ENCODE measurements at places on chromosomes 2 and 18.

- DNase-seq: no peak
Observed at GRCh38 chr2:203407496-203407895, 79.3 kb downstream of the ABI2 start.

DNA sequence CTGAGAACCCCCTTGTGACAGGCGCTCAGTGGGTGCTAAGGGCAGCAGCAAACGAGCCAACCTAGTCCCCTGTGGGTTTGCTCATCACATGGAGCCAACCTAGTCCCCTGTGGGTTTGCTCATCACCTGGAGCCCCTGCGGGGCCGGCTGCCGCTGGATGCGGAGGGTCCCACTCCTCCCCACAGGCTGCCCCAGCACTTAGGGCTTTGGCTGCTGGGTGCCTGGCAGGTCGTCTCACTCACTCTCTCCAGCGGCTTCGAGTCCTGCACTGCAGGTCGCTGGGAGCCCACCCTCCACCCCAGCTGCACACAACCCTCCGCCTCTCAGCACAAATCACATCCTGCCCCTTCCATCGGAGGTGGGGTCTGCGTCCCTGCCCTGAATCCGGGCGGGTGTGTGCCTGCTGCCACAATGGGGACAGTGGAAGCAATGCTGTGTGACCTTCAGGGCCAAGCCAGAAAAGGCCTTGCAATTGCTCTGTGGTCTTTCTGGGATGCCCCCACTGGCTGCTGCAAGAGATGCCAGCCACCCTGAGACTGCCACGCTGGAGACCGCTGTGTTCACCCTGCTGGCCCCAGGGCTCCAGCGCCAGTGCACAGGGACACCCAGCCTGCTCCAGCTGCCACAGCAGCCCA lies 248.1 kb upstream of the SALL3 start:
- DNase-seq: no peak

DNA sequence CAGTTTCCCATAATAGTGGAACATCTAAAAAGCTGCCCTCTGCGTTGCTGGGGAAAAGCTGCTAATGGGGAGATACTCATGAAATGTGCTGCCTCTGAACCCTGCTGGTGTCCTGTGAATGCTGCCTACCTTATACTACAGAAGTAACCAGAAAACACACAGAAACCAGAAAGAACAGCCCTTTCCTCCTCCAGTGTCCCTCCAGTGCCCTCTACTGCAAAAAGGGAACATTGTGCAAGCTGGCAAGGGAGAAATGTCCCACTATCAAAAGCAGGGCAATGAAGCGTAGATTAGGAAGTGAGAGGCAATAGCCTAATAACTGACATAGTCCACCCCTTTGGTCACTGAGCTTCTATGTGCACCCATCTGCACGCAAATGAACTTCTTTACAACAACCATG lies 162.7 kb upstream of the ETAA1 start:
- DNase-seq: no peak

DNA sequence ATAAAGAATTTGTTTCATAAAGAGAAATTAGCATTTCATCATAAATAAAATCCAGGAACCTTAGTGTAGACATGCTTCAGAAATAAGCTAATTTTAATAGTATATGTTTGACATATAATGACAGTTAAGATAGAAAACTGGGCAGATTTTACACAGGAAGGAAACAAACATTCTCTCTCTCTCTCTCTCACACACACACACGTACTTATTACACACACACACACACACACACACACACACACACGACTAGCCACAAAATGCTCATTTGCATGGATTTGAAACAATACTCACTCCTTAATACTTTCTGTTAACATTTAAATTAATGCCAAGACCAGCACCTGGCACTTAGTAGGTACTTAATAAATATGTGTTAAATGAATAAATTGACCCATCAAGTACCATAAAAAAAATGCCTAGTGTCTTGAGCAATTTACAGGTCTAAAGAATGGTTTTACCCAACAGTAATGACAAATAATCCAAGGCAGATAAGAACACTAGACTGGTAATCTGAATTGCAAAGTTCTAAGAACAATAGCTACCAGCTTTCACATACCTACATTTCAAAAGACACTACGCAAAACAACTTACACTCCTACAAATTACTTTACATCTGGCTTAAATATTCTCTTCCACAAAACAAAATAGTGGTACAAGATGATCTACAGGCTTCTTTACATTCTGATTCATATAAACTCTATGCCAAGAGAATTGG lies 2.9 kb upstream of the GALNT3 start:
- DNase-seq: no peak

DNA sequence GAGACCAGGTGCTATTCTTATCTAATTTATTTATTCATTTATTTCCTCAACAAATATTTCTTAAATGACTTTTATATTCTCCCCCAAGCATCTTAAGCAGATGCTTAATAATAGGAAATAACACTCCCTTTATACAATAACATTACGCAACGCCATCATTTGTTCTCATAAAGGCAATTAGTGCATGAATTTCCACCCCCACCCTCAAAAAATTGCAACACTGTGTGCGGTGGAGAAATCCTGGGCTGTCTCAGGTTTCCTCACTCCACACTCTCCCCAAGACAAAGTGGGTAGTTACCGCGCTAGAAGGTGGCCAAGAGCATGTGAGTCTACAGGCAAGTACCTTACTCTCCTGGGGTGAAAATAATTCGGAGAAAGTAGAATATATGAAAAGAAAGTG lies 37.0 kb upstream of the CTDP1 start:
- DNase-seq: no peak

DNA sequence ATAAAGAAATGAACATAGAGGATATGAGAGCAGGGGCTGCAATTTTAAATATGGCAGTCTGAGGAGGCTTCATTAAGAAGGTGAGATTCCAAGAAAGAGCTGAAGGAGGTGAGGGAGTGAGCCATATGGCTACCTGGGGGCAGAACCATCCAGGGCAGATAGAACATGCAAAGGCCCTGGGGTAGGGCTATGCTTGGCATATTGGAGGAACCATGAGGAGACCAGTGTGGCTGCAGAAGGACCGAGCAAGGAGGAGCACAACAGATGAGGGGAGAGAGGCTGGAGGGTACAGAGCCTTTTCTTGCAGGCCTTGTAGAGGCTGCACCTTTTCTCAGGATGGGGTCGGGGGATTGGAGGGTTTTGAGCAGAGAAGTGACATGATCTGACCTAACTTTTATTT lies 69.5 kb upstream of the GATA6 start:
- DNase-seq: no peak

DNA sequence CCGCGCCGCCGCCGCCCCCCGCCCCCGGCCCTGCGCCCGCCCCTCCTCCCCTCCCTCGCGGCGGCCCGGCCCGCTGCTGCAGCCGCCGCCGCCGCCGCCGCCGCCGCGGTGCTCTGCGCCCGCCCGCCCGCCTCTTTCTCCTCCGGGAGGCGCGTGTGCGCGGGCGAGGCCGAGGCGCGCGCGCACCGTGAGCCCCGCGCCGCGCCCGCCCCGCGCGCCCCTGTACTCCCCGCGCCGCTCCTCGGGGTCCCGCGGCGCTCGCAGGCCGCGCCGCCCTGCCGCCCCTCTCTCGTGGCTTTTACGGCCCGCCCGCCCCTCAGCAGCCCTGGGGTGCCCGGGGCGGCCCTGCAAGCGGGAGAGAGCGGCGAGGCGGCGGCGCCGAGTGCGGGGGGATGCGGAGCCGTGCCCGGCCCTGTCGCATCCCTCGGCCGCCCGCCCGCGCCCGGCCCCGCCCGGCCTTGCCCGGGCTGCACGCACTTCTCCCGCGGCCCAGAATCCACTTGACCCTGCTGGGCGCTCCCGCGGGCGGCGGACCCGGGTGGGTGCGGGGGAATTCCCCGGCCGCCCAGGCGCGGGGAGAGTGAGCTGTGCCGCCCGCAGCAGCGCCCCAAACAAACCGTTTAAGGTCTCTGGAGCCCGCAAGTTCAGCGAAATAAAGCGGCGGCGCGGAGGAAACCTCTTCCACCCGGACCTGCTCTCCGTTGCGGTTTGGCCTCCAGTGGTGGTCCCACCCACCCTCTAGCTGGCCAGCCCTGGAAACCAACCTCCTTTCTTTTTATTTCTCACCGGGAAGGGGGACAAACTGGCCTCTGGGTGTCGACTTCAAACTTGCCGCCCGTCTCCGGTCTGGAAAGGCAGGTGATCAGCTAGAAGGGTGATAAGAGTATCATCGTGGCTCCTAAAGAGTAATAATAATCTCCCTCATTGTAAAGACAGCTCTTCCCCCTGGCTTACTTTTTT lies 37.4 kb downstream of the AFF3 start:
- no peak for DNase-seq

- DNase-seq: no peak
Observed at GRCh38 chr2:181231151-181231550, 226.0 kb upstream of the ITGA4 start.

- DNase-seq: no peak
Observed at GRCh38 chr2:177550264-177551200, 158.0 kb downstream of the AGPS start.

DNA sequence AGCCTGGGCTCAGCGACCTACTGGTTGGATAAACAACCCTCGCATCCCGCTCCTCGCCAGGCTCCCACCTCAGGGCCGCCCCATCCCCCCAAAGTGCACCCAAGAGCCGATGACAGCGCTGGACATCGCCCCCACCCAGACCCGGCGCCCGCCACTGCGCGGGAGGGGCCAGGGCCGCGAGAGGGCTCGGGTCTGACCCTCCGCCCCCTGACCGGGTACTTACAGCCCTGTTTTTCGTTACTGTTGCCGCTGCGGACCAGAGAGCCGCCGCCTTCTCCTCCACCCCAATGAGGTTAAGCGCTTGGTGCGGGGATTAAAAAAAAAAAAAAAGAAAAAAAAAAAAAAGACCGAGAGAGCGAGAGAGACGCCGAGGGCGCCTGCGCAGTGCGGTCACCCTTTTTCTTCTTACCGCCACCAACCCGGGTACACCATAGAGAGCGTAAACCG lies at the start of gene CLASP1:
TSS of gene CLASP1 (minus strand) at position 314 of the 447 bp plus-strand sequence. CDS start 43,567 bp downstream, outside the sequence.
- DNase-seq: peak; percentile 53

GRCh38 chr18:10526561-10526949 lies 728 bp downstream of the NAPG start:
- DNase-seq: no peak

GRCh38 chr2:17878281-17879136 lies at the start of gene KCNS3:
TSS of gene KCNS3 (plus strand) at chr2:17878667. CDS start at chr2:17931009, 52,342 bp downstream.
- DNase-seq: no peak

GRCh38 chr2:120307482-120307881 lies 38.5 kb upstream of the INHBB start:
- DNase-seq: no peak

GRCh38 chr2:64989982-64990614 lies 899 bp downstream of the SLC1A4 start:
- DNase-seq: no peak

DNA sequence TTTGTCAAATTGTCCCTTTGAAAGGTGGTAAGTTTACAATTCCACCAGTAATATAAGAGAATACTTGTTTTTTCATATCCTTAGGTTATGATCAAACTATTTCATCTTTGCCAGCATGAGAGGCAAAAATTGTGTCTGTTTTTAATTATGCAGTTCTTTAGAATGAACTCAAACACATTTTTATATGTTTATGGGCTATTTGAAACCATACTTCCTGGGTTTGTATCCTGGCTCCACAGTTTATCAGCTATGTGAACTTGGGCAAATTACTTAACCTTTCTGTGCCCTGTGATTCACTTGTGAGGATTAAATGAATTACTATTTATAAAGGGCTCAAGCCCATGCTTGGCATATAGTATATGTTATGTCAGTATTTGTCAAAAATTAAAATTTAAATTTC lies 109.4 kb downstream of the TANC1 start:
- DNase-seq: no peak

- no peak for DNase-seq
Observed at GRCh38 chr2:207434306-207434705, 95.5 kb upstream of the CREB1 start.

- DNase-seq: no peak
Observed at GRCh38 chr18:74376523-74376922, 60.9 kb downstream of the C18orf63 start.

DNA sequence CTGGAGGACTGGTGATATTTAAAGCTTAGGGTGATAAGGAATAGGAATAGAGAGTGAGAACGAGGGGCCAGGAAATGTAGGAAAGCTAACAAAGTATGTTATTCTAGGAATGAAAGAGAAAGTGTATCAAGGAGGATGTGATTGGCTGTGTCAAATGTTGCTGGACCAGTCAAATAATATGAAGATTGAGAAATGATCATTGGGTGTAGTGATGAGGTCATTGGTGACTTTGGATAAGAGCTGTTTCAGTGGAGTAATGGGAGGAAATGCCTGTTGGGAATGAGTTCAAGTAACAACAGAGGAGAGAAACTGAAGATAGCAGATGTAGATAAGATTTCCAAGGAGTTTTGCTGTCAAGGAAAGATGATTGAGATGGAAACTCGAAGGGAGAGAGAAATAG lies 74.4 kb downstream of the UBE2E3 start:
- no peak for DNase-seq

DNA sequence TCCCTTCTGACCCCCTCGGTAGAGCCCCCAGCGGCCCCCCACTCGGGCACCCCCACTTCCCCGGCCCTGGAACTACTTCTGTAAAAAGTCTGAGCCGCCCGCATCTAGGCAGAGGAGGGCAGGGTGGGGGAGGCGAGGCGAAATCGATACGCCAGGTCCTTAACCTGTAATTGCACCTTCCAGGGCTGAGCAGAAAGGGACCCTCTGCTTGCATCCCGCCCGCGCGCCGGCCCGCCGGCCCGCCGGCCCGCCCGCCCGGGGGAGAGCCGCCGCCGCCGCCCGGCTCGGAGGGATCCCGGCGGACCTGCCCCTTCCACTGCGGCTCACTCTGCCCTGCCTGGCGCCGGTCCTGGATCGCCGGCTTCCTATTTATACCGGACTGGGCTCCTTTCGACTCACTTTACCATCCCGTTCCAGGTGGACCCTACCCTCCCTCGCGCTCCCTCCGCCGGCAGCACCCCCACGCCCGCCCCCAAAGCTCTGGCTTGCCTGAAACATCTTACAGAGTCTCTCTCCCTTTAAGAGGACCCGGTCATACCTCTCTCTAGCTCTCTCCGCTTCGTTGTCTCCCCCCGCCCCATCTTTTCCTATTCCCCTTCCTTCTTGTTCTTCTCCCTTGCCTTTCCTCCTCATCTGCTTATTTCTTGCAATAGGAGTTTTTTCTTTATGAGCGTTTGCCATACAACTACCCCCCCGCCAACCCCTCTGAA lies 797 bp downstream of the KLHL14 start:
- no peak for DNase-seq

DNA sequence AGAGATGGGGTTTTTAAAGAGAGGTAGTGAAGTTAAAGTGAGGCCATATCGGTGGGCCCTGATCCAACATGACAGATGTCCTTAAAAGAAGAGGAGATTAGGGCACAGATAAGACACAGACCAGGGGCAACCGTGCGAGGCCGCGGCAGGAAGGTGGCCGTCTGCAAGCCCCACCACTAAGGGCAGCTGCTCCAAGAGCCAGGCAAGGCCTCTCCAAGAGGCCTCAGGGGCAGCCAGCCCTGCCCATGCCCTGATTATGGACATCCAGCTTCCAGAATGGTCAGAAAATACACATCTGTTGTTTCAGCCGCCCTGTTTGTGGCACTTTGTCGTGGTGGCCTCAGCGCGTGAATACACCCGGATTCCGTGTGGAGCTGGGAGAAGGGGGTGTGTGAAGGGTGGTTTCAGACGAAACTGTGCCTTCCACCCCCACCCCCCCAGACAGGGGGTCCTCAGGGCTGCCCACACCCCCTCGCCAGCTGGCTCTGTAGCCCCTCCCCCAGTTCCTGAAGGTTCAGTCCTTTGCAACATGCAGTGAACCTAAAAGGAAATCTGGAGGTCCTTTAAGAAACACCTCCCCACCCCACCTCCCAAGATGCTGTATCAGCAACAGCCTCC lies 74.1 kb upstream of the SMAD7 start:
- no peak for DNase-seq

All from cortex of kidney (tissue), 1 donor.